ENCODE measurements at places on chromosomes 16 and 17.

DNA sequence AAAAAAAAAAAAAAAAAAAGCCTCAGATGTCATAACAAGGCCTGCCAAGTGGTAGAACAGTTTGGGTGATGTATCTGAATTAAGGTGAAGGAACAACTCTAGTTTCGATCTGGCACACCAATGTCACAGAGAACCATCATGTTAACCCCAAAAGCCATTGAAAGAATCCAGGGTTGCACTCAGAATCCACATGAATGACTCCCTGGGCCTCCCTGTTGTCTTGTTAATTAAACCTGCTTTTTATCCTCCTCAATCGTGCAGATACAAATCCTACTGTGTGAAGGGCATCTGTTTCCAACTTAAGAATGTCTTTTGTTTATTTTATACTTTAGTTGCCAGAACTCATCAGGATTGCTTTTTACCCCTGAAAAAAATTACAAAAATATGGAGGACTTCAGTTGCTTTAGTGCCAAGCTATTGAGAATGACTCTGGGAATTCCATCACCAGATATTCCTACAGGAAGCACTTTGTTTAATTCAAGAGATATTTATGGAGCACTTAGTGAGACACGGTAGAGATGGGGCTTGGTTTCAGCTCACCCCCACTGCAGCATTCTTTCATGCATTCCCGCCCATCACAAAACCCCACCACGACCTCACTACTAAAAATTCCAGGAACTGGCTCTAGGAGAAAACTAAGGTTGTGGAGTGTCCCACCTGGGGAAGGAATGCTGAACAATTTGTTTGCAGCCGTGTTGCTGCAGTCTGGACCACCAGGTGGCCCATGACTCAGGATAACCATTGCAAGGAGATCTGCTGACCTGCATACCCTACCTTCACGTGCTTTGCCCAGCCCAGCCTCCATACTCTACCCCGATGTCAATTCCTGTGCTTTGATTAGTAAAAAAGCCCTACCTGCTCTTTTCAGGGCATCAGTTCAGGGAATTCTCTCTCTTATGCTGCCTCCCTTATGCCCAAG, 63.8 kb upstream of the GPRC5B start:
- no peak for DNase-seq

DNA sequence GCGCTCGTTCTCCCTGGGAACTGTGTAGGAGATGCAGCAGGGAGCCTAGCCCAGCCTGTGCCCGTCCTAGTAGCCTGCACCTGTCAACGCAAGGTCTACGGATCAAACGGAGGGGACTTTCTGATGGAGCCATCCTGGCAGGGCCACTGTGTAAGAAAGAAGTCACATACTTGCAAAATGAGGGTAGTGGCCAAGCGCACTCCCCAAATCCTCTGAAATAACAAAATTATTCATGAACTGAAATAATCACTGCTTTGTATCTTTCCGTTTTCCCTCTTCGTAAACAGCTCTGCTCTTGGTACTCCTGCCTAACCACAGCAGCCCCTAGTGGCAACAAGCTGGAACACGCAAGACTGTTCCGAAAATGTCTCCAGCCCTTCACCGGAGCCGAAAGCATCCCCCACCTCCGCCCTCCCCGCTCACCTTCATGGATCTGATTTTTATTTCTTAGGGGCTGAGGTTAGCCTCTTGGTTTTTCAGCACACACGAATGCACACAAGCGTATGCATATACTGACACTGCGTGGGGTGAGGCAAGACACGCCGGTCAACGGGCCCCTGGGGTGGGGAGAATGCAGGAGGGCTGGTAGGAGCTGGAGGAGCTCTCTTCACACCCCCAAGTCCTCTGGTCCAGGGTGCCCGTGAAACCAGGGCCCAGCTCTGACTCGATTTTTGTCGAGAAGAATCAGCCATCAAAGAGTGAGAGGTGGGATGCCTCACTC, 100.8 kb downstream of the ABCC12 start:
- peak; percentile 44 for DNase-seq

GRCh38 chr17:12688382-12688781, 22.7 kb downstream of the MYOCD start:
- no peak for DNase-seq

- DNase-seq = no peak
Measured at GRCh38 chr17:37820313-37820994, 75.6 kb upstream of the HNF1B start.

GRCh38 chr16:85126705-85127378, 14.6 kb upstream of the CIBAR2 start:
- peak; percentile 57 for DNase-seq

DNA sequence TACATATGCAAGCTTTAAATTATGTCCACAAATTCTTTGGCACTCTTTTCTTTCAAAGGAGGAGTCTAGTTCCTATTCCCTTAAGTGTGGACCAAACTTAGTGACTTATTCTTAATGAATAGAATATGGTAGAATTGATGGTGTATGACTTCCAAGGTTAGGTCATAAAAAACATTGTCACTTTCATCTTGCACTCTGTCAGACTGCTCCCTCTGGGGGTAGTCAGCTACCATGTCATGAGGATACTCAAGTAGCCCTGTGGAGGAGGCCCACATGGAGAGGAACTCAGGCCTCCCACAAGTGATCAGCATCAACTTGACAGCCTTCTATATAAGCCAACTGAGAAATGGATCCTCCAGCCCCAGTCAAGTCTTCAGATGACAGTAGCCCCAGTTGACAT, 58.0 kb upstream of the SCNN1B start:
- no peak for DNase-seq

- DNase-seq = no peak
Measured at GRCh38 chr17:45246861-45247428, 14.9 kb downstream of the SPATA32 start.

DNA sequence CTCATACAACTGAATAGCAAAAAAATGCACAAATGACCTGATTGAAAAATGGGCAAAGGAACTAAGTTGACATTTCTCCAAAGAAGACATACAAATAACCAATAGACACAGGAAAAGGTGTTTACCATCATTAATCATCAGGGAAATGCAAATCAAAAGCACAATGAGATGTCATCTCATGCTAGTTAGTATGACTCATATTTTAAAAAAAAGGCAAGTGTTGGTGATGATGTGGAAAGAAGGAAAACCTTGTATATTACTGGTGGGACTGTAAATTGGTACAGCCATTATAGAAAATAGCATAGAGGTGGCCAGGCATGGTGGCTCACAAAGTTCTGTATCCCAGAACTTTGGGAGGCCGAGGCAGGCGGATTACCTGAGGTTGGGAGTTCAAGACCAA, 232.5 kb upstream of the ZFHX3 start:
- DNase-seq = no peak
